Fibroblast of lung (primary cell): ENCODE measurements at places on chromosomes 13 and 19. TPM values are rescaled to one million over a fixed set of nuclear protein-coding genes. Genes with fewer than 3 reads are reported as not detected.

The SLC17A7 gene
- 0.33 TPM in 1 of 2 replicates, not detected in the other for total RNA-seq

The CHERP gene
- total RNA-seq = 4.4 and 6.1 TPM in 2 replicates

The TNFSF9 gene
- total RNA-seq = 0.26 and 0.66 TPM in 2 replicates

The CXCL17 gene
- not detected in 2 replicates for total RNA-seq

The EFNA2 gene
- total RNA-seq = 0.17 TPM in 1 of 2 replicates, not detected in the other

The ZNF256 gene
- total RNA-seq = 5.1 and 6.3 TPM in 2 replicates
